ENCODE measurements at places on chromosomes 3 and 15. TPM values are rescaled to one million over a fixed set of nuclear protein-coding genes. Genes with fewer than 3 reads are reported as not detected.

DNA sequence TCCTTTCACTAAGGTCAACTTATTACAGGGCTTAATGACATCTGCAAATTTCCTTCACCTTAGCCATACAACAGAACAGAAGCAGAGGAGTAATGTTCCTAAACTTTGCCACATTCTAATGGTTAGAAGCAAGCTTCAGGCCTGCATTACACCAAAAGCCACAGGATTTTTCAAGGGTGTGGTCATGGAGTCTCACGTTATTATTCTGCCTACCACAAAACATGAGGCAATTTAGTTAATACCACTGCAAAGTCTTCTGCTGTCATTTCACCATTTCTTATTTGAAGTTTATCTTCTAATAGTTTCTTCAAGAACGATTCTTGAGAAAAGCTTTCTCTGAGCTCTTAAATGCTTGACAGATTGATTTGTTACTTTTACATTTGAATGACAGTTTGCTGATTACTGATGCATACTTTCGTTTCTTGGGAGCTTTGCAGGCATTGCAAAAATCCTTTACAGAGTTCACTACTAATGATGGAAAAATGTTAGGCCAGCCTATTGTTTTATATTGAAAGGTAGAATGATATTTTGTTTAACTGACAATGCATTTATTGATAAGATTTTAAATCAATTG, 1257.1 kb downstream of the NSUN3 start:
- H3K27me3 ChIP-seq, result no peaks in the 10 kb centered on the region
- H3K27ac ChIP-seq, result no peak overlapping the region
- H3K4me1 ChIP-seq, result no peaks in the 10 kb centered on the region
- DNase-seq, result no peak

DNA sequence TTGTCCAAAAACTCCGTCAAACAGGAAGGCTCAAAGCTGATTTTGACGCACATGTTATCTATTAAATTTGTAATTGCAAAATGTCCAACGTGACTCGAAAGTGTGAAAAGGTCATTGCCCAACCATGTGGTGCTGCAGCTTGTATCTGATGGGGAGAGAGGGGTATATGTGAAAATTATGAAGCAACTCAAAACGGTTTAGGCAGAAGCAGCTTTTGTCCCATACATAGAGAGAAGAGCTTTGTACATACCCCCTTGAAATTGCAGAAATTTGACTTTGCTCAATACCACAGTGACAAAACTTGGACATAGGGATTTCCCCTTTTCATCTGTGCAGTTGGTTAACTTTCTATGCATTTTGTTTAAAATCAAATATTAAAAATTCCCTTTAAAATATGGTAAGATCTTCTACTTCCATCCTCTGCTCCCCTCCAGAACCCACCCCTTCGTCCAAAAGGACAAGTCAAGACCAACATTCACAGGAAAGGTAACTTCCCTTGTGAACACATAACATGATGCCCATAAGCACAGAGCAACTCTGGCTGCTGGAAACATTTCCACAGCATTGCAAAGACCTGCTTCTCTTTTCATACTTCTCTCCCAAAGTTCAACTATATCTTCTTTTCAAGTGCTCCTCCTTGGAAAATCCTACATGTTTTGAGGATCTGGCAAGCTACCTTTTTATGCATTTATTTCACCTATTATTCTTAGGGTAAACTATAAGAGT, 253.7 kb upstream of the THBS1 start:
- H3K36me3 ChIP-seq, result no peaks in the 10 kb centered on the region
- H3K27me3 ChIP-seq, result peaks cover 5% of the 10 kb centered on the region
- H3K4me3 ChIP-seq, result no peak overlapping the region
- no peaks in the 10 kb centered on the region for H3K4me1 ChIP-seq
- H3K27ac ChIP-seq, result no peak overlapping the region

GRCh38 chr15:43102187-43102586, 3.7 kb downstream of the UBR1 start:
- no peaks in the 10 kb centered on the region for H3K27me3 ChIP-seq
- H3K4me3 ChIP-seq, result no peak overlapping the region
- H3K4me1 ChIP-seq, result peaks cover 66% of the 10 kb centered on the region
- no peak for DNase-seq

GRCh38 chr15:58459560-58459959, 27.8 kb downstream of the LIPC start:
- no peak for DNase-seq
- H3K27me3 ChIP-seq, result no peaks in the 10 kb centered on the region
- H3K27ac ChIP-seq, result peak overlapping the region; percentile 69
- peaks cover 9% of the 10 kb centered on the region for H3K36me3 ChIP-seq
- peaks cover 90% of the 10 kb centered on the region for H3K4me1 ChIP-seq

- H3K27me3 ChIP-seq, result no peaks in the 10 kb centered on the region
- peak; percentile 4 for DNase-seq
- no peaks in the 10 kb centered on the region for H3K4me1 ChIP-seq
- H3K4me3 ChIP-seq, result no peak overlapping the region
These were observed 57.5 kb upstream of the SIN3A start for GRCh38 chr15:75508840-75509532.

- H3K4me3 ChIP-seq, result no peak overlapping the region
- DNase-seq, result no peak
- H3K4me1 ChIP-seq, result no peaks in the 10 kb centered on the region
These were observed 157.9 kb upstream of the NUDT16 start for GRCh38 chr3:131223373-131224289.

GRCh38 chr3:131772269-131773026, 262.4 kb downstream of the CPNE4 start:
- no peak for DNase-seq
- no peak overlapping the region for H3K27ac ChIP-seq
- H3K4me1 ChIP-seq, result no peaks in the 10 kb centered on the region

DNA sequence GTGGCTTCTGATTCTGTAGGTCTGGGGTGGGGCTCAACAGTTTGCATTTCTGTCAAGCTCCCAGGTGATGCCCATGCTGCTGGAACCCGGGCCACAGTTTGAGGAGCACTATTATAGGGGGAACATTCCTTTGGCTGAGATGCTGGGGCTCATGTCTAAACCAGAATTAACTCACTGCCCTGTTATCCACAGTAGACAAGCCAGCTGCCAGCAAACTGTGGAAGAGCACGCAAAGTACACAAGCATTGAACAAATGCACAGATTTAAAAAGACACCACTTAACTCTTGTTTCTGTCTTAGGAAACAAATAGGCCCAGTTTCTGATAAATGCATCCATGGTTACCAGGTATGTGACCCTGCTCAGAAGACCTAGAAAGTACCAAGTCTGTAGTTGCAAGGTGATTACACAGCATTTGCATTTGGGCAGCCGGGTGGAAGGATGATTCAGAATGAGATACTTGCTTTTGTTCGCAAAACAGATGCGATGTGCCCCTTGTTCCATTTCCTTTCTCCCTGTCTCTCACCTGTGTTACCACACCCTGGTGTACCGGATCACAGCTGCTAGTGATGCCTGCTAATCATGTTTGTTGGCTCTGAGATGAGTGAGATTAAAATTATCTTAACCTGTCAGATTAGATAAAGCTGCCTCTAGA, 12.4 kb downstream of the GYG1 start:
- H3K36me3 ChIP-seq, result peaks cover 43% of the 10 kb centered on the region
- H3K4me1 ChIP-seq, result peaks cover 41% of the 10 kb centered on the region
- no peak for DNase-seq
- H3K27me3 ChIP-seq, result no peaks in the 10 kb centered on the region
- H3K27ac ChIP-seq, result peak overlapping the region; percentile 40

GRCh38 chr3:132785292-132785691, 63.1 kb upstream of the NPHP3 start:
- no peaks in the 10 kb centered on the region for H3K36me3 ChIP-seq
- no peak overlapping the region for H3K27ac ChIP-seq
- H3K4me3 ChIP-seq, result no peak overlapping the region
- H3K4me1 ChIP-seq, result no peaks in the 10 kb centered on the region
- H3K27me3 ChIP-seq, result peaks cover 4% of the 10 kb centered on the region

GRCh38 chr3:118213892-118214291, 820.8 kb downstream of the IGSF11 start:
- H3K4me1 ChIP-seq, result no peaks in the 10 kb centered on the region
- no peak overlapping the region for H3K4me3 ChIP-seq
- no peaks in the 10 kb centered on the region for H3K36me3 ChIP-seq
- DNase-seq, result no peak
- H3K27me3 ChIP-seq, result no peaks in the 10 kb centered on the region

DNA sequence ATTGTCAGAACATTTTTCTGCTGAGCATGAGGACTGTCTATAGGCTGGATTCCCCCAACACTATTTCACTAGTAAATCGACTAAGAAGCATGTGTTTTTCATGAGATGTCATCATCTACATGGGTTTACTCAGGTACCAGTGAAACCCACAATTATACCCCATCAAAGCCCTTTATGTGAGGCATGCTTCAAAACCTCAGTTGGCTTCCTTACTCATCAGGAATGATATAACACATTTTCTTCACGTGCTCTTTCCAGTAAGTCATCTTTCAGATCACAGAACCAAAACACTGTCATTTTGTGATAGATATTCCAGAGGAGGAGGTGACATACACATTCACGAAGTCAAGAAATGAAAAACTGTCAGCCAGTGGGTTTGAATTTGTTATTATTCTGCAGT, 116.5 kb downstream of the ANO10 start:
- no peak overlapping the region for H3K27ac ChIP-seq
- H3K4me3 ChIP-seq, result no peak overlapping the region
- H3K36me3 ChIP-seq, result peaks cover 2% of the 10 kb centered on the region
- H3K4me1 ChIP-seq, result peaks cover 27% of the 10 kb centered on the region
- H3K27me3 ChIP-seq, result peaks cover 1% of the 10 kb centered on the region

DNA sequence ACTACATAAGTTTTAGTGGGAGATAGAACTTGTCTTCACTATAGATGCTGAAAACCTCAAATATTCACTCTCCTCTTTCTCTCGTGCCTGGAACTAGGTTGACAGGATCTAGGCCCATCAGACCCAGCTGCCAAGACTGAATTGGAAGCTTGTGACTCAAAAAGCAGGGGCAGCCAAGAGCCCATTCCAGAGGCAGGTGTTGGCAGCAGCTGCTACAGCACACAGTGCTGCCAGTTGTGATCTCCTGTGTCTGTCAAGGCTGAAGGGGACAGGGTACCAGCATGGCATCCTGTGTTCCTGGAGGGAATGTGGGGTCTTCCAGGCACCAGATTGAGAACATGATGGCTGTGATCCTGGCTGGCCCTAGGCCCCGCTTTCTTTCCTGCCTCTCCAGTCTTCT, 92.5 kb upstream of the MB21D2 start:
- H3K27me3 ChIP-seq, result peaks cover 2% of the 10 kb centered on the region
- no peak for DNase-seq
- H3K4me1 ChIP-seq, result peaks cover 12% of the 10 kb centered on the region

GRCh38 chr3:127518456-127519081, 72.0 kb downstream of the TPRA1 start:
- peaks cover 16% of the 10 kb centered on the region for H3K27me3 ChIP-seq
- no peaks in the 10 kb centered on the region for H3K4me1 ChIP-seq
- no peak overlapping the region for H3K27ac ChIP-seq
- H3K4me3 ChIP-seq, result no peak overlapping the region
- DNase-seq, result no peak

DNA sequence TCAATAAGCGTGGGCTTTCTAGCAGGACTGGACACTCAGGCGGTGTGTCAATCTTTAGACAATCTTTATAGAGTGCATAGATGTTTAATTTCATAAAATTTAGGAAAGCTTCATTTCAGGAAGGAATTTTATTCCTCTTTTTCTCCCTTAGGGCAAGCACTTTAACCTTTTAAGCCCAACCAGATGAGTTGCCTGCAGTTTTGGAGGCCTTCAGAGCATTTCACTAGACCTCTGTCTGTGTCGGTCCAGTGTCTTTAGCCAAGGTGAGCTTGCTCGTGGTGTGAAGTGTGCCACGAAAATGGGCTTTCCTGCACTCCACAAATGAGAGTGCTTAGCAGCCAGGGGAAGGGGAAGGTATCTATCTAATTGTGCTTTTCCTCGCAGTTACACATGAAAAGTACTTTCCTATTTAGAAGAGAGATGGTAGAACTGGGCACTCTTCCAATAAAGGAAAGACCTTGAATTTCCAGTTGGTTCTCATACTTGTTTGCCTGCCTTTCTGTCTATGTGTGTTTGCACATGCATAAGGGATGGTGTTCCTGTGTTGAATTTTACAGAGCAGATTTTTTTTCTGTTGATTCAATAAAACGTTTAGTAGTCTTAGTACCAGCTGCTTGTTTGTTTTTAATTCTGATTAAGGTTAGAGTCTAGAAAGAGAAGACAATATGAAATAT, 53.6 kb downstream of the FEZF2 start:
- DNase-seq, result no peak
- peaks cover 9% of the 10 kb centered on the region for H3K27me3 ChIP-seq
- H3K4me1 ChIP-seq, result peaks cover 9% of the 10 kb centered on the region
- peaks cover 5% of the 10 kb centered on the region for H3K36me3 ChIP-seq
- H3K27ac ChIP-seq, result peak overlapping the region; percentile 99
- peak overlapping the region; percentile 95 for H3K4me3 ChIP-seq

Gene GSK3B
- 34.7 TPM for total RNA-seq

Gene FXR1
- total RNA-seq, result 141 TPM

Gene ZNF662
- total RNA-seq, result 0.47 TPM

Gene TMEM45A
- 0.34 TPM for total RNA-seq

Gene PIF1
- total RNA-seq, result 19.1 TPM

Gene VIPR1
- 0.69 TPM for total RNA-seq
